ENCODE measurements at places on chromosomes 2 and 18.

DNA sequence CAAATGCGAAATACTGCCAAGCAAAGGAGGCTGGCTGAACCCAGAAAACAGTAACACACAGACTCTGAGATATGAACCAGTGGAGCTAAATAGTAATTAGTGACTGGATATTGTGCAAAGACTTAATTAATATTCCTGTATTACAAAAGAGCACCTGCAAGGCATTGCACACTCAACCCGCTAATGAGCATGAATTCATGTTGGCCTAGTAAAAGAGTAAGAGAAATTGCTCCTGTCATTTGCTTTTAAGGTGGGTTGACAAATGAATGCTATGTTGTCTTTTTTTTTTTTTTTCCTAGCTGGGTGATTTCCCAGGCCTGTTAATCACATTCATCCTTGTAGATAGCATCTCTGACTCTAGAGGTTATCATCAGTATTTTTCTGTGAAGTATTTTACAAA is 87.0 kb upstream of the CERS6 start:
- no peak for DNase-seq

- DNase-seq = no peak
These were observed 66.2 kb downstream of the ACVR2A start for GRCh38 chr2:147910990-147911473.

DNA sequence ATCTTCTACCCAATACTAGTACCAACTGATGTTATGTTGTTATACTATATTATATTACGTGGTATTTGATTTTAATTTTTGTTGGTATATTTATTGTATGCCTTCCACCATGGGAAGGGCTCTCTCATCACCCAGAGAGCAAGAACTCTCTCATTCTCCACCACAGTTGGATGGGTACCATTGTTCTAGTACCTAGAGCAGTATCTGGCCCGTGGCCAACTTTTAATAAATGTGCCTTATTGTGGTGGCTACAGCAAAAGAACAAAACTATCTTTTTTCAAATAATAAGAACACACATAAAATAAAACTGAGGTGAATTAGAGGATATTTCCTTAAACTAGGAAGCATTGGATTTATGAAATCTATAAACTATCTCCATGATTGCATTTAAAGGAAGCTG is 71.8 kb downstream of the PID1 start:
- no peak for DNase-seq

GRCh38 chr2:101580528-101580927 is 105.6 kb upstream of the RFX8 start:
- no peak for DNase-seq

- no peak for DNase-seq
These were observed 46.7 kb downstream of the EML6 start for GRCh38 chr2:54770211-54770610.

GRCh38 chr2:233470011-233470687 is 96.4 kb downstream of the USP40 start:
- no peak for DNase-seq

- no peak for DNase-seq
These were observed 507 bp downstream of the CNNM4 start for GRCh38 chr2:96760986-96761832.

DNA sequence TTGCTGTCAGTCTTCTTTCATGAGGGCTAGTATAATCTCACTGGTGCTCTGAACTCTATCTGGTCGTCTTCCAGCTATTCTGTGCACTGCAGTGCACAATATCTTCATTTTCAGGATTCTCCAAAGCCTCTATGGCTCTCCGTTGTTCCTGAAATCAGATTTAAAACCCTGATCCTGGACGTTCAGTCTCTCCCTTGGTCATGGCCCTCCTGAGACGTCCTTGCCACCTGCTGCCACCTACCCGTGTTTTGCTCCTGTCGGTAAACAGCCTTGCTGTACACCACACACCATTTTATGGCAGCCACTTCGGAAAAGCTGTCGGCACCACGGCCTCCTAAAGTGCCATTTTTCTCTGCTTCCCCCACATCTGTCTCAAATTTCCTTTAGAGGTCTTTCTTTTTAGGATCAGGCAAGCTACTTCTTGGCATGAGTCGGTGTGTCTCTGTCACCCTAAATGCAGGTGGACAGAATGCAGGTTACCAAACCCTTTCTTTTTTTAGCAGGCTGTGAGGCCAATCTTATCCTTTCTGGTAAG is 170.0 kb downstream of the HRH4 start:
- DNase-seq = no peak

GRCh38 chr18:24417480-24417879 is 9.0 kb upstream of the IMPACT start:
- DNase-seq = no peak

DNA sequence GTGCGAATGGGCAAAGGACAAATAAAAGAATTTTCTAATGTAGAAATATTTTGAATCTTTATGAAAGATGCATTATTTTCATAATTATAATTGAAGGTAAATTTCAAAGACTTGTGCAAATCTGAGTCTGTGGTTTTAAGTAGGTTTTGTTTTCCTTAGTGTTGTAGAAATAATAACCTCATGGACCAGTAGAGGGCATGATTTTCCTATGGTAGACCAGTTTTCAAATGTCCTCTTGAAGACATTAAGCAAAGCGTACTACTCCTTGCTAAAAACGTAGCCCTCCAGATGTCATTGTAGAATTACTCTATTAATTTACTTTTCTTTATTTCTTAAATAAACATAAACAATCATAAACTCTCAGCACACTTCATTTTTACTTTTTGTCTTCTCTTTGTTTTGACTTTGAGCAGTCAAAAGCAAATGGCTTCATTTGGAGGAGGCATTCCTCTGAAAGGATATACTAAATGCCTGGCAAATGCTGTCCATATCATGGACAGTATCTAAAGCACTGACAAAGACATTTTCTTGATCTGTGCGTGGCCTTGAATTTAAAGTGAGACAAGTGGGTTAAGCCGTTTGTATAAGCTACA is 85.8 kb upstream of the FAM237A start:
- no peak for DNase-seq

GRCh38 chr2:20524412-20525040 is 77.7 kb downstream of the RHOB start:
- DNase-seq = no peak

DNA sequence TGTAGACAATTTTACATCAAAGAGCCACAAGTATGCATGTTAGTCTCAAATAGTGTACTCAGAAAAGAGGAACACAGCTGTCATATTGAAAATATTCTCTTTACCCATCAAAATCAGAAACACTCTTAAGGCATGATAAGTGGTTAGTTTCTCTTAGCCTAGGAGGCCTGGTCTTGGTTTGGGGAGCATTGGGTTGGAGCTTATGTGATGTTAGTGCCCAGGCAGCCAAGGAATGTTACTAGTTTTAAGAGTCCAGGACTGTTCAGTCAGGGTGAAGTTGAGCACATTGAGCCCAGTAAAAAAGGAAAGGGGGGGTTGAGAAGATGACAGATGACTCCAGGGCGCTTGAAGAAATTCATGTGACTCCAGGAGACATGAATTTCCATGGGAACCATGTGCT is 340.6 kb downstream of the HRH4 start:
- no peak for DNase-seq

DNA sequence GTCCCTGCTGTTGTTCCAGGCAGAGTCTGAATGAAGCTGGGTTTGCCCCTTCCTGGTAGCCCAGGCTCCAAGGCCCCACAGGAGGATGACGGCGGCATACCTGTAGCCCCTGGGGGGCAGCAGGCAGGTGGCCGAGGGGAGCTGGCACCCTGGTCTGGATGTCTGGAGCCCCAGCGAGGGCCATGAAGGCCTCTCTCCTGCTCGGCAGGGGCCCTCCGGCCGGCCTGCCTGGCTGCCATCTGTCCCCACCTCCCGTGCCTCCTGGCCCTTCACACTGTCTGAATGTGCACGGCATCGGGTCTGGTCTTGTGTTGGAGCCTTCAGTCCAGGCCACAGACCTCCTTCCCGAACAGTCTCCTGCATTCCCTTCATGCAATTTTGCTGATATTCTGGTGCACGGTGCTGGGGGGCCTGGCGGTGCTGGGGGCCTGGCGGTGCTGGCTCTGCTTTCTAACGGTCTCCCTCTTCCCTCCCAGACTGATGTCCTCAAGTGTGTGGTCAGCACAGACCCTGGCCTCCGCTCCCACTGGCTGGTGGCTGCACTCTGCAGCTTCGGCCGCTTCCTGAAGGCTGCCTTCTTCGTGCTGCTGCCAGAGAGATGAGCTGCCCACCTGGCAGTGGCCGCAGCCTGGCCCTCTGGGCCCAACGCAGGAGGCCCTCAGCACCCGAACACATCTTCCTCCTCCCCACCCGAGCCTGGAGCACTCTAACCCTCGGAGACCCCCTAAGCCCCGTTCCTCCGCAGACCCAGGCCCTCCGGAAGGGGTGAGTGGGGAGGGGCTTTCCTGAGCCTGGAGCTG is 13.5 kb downstream of the BOK start:
- DNase-seq = no peak

- DNase-seq = no peak
These were observed 4.0 kb downstream of the SNTG2 start for GRCh38 chr2:954687-955000.

DNA sequence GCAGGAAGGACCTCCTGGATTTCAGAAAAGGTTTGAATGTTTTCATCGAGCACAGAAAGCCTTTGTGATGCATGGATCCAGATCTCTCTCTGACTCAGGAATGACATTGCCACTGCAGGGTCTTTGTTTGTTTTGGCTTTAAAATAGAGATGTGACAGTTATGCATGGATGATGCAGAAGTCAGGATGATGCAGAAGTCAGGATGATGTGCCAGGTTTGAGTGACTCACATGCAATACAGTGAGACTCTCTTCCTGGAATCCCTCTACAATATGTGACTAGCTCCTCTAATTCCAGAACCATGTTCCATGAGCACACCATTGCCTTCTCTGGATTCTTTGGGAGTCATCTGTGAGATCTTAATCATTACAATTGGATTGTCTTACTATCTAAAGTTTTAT is 177.9 kb upstream of the RAB6C start:
- DNase-seq = no peak

DNA sequence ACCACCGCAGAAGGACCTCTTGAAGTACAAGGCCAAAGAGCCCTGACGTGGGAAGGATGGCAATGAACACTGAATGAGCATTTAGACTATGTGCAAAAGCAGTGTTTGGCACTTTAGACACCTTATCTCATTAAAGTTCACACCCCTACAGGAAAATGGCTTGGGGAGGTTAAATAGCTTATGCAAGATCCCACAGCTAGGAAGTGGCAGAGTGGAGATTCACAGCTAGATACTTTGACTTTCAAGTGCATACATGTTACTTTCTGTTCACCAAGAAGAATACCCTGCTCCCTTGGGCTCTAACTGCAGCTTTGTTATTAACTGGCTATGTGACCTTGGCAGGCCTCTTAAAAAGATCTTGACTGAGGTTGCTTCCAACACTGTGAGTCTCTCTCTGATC is 58.2 kb downstream of the ICOS start:
- DNase-seq = no peak

DNA sequence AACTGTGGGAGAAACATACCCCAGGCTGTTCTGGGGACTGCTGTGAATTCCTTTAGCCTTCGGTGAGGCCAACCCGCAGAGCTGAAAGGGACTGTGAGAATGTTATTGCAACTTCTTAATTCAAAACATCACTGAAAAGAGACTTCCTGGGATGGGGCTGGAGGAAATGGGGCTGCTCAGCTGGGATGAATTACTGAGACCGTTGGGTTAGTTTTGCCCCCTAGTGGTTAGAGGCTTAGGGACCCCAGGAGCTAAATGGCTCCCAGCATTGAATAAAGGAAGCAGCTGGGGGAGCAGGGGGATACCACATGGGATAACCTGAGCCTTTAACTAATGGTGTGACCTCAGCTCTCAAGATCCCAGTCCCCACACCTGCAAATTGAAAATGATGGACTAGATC is 941.1 kb upstream of the FANCL start:
- no peak for DNase-seq

DNA sequence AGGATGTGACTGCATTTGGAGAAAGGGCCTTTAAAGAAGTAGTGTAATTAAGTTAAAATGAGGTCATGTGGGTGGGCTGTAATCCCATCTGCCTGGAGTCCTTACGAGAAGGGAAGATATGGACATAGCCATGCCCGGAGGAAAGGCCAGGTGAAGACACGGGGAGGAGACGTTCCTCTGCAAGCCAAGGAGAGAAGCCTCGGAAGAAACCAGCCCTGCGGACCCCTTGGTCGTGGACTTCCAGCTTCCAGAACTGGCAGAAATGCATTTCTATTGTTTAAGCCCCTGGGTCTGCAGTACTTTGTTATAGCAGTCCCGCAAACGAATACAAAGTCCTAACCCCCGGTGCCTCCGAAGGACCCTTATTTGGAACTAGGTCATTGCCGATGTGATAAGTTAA is 87.6 kb upstream of the TAF1B start:
- no peak for DNase-seq

DNA sequence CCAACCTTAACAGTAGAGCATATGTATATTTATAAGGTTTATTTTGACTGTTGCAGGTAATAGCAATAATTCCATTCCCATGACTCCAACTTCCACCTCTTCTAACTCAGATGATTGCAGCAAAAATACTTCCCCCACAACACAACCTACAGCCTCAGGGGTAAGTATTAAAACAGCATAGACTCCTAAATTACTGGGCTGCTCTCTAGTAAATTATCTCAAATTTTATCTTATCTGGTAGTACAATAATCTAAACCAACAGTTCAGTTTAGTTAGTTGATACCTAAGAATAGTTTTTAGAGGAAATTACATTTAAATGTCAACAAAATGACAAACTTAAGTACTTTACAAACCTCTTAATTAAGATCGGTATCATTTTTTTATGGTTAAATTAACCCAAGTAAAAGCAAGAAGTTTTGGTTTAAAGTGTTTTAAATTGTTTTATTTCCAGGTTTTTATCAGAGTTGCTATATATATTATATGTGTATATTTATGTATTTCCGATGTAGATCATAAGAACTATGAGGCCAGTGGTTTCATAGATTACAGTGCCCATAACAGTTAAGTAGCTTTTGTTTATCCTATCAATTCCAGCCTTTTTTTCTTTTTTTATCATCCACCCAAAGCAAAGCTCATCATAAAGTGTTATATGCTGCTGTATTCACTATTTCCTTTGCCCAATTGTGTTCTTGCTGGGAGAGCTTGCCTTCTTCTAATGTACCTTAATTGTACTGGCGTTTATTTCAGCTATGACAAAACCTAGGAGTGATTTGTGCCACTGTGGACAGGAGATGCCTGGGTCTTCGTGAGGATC is 13.7 kb downstream of the GATA6 start:
- no peak for DNase-seq

GRCh38 chr2:203971251-203971650 is 34.7 kb downstream of the ICOS start:
- no peak for DNase-seq

DNA sequence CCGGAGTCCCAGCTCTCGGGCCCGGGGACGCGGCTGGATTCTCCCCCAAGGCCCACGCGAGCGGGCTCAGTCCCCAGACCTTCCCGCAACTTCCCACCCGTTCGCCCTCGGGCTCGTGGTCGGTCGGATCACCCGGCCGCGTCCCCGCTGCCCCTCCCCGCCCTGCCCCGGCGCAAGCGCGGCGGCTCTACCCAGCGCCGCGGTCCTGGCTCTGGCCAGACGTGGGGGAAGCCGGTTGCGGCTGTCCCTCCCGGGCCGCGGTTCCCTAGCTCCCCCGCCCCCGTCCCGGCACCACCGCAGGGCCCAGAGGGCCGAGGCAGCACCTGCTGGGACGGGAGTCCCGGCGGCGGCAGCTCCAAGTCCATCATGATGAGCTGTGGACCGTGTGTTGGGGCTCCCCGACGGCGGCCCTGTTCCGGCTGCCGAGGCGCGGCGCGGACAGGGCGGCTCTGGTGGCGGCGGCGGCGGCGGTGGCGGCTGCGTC is 276 bp downstream of the NFE2L2 start:
- DNase-seq = no peak
